ENCODE measurements at places on chromosomes 6 and 20.

DNA sequence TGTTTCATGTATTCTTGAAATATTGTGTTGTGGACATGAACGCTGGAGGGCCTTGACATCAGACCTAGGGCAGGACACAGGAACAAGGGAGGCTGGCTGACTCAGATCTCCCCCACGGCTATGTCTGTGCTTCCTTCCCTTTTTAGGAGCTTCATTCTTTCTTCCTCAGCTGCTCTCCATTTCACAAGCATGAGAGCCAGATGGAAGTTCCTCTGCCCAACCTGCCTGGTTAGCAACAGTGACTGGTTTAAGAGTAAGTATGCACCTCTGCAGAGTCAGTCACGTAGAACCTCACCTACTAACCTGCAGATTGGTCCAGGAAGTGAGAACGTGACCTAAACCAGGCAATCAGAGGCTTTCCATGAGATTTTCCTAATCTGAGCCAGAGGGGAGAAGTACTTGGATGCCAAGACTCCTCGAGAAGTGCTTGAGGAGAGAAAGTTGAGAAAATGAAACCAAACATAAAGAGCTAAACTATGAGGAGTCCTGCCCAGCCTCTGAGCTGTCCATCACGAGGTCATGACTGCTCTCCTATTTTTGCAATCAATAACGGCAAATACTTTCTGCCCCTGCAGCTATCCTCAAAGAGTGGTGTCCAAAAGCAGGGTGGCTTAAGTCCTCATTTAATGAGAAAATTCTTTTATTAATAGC lies 465.2 kb upstream of the CITED2 start:
- no peak for DNase-seq

GRCh38 chr6:152124429-152125074 lies 317.1 kb downstream of the ESR1 start:
- DNase-seq, result peak; percentile 76

- no peak for DNase-seq
Observed at GRCh38 chr6:44733868-44734267, 346.4 kb downstream of the CDC5L start.

DNA sequence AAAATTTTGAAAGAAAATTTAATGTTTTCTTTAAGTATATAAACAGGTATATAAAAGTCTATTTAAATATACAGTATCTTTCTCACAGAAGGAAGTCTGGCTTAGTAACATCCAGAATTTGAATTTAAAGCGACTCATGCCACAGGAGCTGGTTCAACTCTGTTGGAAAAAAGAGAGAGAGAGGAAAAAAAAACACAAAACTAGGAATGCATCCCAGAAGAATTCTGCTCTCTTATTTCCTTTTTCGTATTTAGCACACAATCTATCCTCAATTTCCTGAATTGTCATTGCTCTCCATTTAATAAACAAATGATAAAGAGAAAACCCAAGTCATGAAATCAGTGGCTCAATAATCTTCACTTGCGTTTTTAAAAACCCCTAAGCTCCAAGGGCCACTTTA lies 107.5 kb upstream of the SCAF8 start:
- no peak for DNase-seq

DNA sequence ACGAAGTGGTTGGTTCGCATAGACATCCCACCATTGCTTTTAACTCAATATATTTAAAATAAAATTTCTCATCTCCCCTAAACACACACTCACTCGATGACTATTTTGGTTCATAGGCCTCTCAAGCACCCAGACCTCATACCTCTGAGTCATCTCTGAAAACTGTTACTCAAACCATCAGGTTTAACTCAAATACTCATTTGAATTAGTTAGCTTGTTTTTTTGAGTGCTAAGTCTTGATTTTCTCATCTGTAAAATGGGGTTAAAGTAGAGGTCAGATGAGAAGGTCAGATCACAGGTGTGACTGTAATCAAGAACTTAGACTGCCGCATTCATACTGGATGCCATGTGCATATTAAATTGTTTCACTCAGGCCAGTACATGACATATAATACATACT lies 243.9 kb upstream of the TENT5A start:
- peak; percentile 81 for DNase-seq

DNA sequence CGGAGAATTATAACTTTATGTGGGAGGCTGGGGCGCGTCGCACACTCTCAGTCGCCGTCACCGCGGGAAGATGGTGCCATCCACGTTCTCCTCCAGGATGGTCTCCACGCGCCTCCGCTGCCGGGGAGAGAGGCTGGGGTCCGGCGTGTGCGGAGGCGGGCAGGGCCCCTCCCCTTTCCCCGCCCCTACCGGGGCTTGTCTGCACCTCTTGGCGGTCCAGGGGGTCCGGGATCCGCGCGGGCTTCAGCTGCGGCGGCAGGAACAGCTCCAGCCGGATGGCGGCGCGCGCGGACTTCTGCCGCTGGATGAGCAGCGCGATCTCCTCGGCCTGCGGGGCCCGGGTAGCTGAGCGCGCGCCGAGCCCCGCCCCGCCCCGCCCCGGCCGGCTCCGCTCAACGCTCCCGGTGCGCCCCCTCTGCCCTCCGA lies 807 bp downstream of the LKAAEAR1 start:
- peak; percentile 57 for DNase-seq

GRCh38 chr6:142551274-142551811 lies 249.5 kb downstream of the ADGRG6 start:
- peak; percentile 17 for DNase-seq

DNA sequence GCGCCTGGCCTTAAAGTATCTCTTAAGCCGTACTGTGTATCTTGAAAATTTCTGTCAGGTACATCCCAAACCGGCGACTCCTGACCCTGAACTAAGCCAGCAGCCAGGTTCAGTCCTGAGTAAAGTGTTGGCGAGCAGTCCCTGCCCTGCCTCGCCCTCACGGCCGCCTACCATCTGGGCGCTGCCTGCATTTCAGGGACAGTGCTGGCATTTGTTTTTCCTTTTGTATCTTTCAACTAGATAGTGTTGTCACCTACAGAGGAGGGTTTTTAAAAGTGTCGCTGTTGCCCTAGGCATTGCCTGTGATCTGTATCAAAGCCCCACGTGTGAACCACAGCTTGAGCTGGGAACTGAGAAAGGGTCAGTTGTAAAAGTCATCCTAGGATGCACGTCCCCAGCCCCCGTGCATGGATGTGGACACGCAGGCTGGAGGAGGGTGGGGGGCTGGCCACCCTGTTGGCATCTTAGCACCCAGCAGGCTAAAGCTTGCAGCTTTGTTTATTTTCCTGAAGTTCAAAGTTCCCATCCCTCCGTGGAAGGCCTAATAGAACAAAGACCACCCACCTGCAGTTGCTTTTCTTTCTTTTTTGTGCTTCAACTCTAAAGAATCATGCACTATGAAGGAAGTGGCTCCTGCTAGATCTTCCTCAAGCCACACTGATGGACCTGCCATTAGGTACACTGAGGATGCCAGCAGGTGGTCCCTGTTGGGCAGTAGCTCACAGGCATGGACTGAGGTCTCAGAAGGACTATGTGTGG lies 136.8 kb downstream of the ZDHHC14 start:
- DNase-seq, result no peak

DNA sequence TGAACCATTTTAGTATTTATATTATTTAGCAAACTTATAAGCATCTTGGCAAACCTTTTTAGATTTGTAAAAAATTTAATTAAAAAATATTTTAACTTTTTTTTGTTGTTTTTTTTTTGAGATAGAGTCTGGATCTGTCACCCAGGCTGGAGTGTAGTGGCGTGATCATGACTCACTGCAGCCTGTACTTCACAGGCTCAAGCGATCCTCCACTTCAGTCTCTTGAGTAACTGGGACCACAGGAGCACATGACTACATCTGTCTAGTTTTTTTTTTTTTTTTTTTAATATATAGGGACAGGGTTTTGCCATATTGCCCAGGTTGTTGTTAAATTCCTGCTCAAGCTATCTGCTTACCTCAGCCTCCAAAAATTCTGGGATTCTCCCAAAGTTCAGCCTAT lies 161.1 kb downstream of the EYS start:
- no peak for DNase-seq

DNA sequence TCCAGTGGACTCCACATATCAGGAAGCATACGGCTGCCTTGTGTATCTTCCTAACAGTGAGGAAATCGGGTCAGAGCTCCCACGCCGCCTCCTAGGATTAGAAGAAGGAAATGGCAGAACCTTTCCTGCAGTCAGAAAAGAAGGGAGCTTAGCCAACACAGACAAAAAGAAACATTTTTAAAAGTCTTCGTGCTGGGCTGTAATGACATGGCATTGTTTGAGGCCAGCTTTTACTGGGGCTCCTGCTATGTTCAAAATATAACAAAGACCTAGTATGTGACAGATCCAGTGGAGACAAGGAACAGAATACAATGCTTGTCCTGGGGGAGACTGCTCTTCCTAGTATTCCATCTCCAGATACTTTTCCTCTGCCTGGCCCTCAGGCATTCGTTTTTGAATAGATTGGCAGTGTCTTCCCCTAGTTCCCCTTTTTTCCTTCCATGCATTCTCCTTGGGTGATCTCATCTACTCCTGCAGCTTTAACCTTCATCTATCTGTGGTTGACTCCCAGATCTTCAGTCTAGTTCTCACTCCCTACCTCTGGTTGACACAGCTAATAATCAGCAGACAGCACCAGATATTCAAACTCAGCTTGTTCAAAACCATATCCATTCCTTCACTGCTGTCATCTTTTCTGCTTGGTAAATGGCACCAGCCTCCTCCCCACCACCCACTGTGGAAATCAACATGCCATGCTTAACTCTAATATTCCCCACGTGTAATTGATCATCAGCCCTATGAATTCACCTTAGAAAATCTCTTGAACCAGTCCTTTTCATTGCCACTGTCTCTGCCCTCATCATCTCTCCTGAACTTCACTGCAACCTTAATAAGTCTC lies 94.5 kb upstream of the VSTM2L start:
- no peak for DNase-seq

- no peak for DNase-seq
Observed at GRCh38 chr6:125299257-125299656, 2.5 kb downstream of the HDDC2 start.

DNA sequence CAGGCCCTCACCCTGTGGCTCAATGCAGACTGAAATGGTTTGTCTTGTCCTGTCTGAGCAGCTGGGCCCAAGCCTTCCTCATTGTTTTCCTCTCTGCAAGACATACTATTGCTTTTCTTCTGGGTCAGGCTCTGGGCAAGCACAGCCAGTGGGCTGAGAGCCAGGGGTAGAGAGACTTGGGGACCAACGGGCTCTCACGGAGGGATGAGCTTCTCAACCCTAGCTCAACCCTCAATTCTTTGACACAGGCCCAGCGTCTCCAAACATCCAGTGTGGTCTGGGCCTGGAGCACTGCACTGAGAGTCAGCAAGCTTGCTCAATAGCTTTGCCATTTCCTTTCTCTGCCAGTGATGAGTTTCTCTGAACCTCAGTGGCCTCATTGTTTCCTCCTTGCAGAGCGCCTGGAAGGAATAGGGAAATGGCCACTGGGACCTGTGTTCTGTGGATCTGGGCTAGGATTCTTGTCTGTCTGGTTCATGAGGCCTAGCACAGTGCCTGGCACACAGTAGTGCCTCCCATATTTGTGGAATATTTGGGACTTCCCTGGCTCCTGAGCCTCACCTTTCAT lies 9.3 kb downstream of the ANGPT4 start:
- DNase-seq, result no peak

GRCh38 chr20:48338717-48339116 lies 489.1 kb downstream of the PREX1 start:
- DNase-seq, result peak; percentile 67

GRCh38 chr6:139145661-139146060 lies 10.8 kb downstream of the HECA start:
- no peak for DNase-seq

DNA sequence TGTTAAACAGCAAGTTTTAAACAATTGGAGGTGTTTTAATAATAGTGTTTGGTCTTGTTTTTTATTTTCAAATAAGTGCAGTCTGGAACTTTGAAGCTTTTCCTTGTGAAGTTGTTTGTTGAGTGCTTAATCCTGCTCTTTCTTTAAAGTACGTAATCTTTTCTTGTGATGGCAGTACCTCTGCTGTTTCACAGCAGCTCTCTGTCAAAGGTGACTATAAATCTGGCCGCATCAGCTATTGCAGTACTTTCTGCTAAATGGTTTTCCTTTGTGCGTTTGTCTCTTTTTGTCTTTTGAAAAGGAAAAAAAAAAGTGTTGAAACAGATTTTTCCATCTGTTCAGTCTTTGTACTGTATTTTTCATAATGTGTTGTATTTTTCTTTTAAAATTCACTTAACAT lies 12.7 kb downstream of the STXBP5 start:
- no peak for DNase-seq

- DNase-seq, result no peak
Observed at GRCh38 chr6:39425346-39426072, 103.0 kb upstream of the KCNK16 start.

- DNase-seq, result no peak
Observed at GRCh38 chr20:3378138-3378537, 29.3 kb downstream of the DNAAF9 start.

DNA sequence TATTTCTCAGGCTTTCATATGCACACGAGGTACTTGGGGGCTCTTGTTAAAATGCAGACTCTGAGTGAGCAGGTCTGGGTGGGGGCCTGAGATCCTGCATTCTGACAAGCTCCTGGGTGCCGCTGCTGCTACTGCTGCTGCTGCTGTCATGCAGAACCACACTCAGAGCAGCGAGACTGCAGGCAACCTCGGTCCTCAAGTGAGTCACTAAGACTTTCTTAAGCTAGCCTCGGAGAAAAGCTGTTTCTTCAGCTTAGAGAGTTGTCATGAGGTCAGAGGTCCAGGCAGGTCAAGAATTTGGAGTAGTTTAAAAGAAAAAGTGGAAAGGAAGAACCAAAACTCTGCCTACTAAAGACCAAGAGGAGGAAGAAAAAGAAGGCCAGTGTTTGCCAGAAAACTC lies 92.9 kb downstream of the SPTLC3 start:
- DNase-seq, result peak; percentile 33

DNA sequence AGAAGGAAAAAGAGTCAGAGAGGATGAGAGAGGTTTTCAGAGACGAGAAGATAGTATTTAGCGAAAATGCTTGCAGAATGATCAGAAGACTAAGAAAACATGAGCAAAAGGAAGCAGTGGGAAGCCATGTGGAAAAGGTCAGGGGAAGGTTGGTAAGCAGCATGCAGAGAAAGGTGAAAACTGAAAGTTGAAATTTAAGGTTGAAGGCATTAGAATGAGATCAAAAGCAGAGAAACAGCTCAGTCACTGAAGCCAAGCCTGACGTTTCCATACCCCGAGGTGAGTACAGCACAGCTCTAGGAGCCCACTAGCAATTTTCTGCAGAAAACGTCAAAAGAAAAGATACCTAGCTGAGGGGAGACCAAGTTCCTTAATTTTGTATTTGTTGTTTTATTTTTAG lies 19.1 kb upstream of the TFB1M start:
- DNase-seq, result peak; percentile 37

DNA sequence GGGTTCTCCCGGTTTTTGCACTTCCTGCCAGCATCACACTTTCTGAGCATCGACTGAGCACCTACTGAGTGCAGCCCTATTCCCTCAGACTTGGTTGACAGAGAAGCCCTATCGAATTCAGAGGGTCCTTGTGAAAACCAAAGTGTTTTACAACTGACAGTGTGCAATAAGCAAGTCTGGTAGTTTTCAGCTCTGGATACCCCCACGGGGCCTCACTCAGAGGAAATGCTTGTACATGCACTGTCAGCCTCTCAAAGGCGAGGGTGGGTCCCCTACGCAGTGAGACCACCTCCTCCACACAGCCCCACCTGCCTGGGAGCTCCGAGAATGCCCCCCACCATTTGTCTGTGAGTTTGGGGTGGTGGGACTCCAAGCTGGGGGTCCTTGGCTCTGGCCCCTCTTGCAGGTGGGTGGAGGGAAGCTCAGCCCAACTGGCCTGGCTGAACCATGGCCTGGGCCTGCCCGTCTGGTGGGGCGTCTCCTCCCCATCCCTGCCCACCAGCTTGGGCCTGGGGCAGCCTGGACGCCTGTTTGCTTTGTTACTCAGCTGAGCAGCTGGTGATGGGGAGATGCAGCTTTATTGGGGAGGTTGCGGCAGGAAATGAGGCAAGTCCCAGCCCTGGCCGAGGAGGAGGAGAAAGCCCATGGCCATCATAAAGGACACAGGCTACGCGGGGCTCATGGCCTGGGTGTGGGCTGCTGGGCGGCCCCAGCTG lies 1.7 kb downstream of the SPDEF start:
- DNase-seq, result no peak
